ENCODE measurements at places on chromosomes 12 and 14.
A peak's percentile ranks its signal among the peaks of the same experiment; 100 is the strongest.

DNA sequence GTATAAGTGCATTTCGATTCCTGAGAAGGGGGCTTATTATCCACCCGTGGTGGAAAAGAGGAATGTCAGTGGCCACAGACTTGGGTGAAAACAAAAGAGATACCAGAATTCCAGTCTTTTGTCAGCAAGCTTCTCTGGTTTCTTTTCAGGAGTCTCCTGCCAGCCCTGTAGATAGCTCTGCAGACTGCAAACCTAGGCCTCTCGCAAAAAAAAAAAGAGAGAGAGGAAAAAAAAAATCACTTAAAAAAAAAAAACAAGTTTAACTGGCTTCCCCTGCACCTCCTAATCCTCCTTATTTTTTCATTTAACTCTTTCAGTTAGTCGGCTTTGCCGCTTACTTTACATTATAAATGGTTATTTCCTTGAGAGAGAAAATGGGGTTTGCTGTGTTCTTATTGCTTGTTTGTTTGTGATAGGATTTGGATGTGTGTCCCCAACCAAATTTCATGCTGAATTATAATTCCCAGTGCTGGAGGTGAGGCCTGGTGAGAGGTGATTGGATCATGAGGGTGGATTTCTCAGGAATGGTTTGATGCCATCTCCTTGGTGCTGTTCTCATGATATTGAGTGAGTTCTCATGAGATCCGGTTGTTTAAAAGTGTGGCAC is 170.0 kb downstream of the BCL11B start:
- no peak for DNase-seq

DNA sequence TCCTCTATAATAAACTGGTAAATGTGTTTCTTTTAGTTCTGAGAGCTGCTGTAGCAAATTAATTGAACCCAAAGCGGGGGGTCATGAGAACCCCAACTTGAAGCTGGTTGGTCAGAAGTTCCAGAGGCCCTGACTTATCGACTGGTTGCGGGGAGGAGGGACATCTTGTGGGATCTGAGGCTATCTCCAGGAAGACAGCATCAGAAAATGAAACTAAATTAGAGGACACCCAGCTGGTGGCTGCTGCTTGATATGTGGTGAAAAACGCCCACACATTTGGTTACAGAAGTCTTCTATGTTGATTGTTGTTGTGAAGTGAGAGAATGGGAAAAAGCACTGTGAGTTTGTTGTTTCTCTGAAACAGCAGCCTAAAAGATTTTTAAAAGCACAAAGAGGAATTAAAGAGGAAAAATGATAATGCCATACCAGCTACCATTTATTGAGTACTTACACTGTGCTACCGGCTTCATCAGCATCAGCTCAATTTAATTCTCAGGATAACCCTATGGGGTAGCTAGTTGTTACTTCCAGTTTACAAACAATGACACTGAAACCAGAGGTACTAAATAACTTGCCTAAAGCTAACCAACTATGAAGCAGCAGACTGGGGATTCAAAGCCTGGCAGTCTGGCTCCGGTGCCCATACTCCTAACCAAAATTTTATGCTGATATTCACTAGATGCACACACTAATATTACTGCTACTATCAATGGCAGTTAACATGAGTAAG is 24.3 kb downstream of the DDX24 start:
- DNase-seq: no peak

DNA sequence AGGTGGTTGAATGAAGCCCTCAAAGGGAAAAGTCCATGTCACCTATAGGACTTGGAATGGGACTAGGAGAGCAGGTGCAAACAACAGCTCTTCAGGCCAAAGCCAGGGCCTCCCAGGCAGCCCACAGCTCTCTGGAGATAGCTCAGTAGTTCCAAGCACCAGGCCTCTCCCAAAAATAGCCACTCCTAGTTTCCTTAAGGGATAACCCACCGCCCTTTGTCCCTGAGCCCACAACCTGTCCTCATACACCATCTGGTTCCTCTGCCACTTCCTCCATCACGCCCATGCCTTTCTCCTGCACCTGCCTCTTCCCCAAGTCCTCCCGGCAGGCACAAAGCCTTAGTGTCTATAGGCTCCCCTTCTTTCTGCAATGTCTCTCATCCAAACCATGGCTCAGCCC is 2.1 kb downstream of the RAB15 start:
- no peak for DNase-seq

DNA sequence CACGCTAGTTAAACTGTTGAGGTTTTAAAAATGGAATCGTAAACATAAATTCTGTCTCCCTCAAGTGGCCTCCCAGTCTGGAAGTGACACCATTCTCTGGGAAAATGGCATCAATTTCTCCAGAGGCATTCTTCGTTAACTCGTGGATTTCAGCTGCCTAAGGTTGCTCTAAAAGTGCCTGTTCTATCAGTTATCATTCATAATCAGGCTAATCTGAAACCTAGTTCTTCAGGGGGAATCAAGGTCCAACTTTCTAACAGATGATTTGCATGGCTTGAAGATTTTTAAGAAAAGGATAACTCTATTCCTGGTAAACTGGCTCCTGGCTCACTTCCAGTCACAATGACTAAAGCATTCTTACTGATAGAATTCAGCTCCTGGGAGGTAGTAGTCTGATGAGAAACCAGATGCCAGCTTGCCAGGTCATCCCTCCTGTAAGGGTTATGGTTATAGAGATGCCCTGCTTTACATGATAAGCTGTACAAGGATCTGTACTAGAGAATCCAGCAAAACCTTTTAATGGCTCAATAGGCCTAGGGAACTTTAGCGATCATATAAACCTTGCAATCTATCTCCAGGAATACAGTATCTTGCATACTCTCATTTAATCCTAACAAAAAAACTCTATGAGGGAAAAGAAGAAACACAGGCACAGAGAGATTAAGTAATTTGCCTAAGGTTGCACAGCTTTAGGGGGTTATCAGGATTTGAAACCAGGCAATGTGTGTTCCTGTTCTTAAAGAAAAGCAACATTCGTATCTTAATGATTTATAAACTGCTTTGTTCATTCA is 1.5 kb downstream of the L3HYPDH start:
- DNase-seq: peak; percentile 64

DNA sequence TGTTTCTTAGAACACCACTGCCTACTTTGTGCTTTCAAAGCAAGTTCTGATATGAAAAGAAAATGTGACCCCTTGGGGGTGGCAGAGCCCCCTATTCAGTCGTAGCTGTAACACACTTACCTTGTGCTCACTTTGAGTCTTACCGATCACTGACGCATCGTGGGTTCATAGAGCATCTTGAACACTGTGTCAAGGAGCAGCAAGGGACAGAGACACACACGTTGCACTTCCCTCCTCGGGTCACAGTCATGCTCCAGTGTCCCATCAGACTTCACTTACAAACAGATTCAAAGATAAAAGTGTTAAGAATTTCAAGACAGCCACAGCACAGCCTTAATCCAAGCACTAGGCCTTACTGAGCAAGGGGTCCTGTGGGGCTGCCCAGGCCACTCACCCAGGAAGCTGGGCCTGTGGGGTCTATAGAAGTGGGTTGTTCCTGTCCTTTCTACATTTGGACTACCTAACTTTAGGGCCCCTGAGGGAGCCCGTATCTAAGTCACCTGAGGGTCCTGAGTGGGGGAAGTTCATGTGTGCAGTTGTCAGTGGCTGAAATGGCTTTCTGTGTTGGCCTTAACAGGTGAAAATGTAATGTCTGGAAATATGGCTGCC is 75.4 kb upstream of the BDKRB2 start:
- DNase-seq: no peak

GRCh38 chr12:111086947-111087700 is 166.7 kb upstream of the MYL2 start:
- no peak for DNase-seq

- DNase-seq: no peak
Observed at GRCh38 chr14:80575763-80576162, 364.5 kb upstream of the DIO2 start.

GRCh38 chr14:30658645-30659044 is 36.5 kb downstream of the SCFD1 start:
- no peak for DNase-seq

GRCh38 chr12:102961466-102961855 is 4.0 kb downstream of the ASCL1 start:
- no peak for DNase-seq

Measured in GM03348 (cell line).